ENCODE measurements at places on chromosomes 13 and 19.

DNA sequence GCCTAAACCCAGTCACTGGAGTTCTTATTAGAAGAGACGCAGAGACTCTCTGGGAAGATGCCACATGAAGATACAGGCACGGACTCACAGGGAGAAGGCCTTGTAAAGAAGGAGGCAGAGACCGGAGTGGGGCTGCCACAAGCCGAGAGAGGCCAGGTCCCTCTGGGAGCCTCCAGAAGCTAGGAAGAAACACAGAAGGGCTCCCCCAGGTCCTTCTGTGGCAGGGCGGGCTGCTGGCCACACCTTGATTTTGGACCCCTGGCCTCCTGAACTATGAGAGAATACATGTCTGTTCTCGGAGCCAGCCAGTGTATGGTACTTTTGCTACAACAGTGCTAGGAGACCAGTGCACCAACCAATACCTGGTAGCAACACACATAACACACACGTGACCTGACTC is 140.1 kb upstream of the SPACA7 start:
- no peaks in the 10 kb centered on the region for H3K27me3 ChIP-seq
- no peak overlapping the region for H3K4me3 ChIP-seq
- peak; percentile 12 for DNase-seq
- H3K27ac ChIP-seq: no peak overlapping the region

DNA sequence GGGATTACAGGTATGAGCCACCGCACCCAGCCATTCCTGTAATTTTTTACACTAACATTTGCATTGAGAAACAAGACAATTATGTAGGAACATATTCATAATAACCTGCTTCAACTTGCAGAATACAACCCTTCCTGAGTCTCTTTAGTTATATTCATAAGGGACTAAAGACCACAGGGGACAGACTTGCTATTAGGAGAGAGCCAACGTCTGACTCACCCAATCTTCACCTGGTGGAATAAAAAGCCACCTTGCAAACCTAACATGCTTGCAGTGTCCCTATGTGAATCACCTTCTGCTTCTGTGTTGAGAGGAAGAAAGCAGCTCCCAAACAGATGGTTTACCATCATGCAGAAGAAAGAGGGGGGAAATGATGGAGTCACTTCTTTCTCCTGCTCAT is 456.1 kb downstream of the PCDH9 start:
- H3K4me1 ChIP-seq: no peaks in the 10 kb centered on the region
- H3K4me3 ChIP-seq: no peak overlapping the region
- no peaks in the 10 kb centered on the region for H3K36me3 ChIP-seq

GRCh38 chr13:45940061-45940460 is 88.5 kb upstream of the SIAH3 start:
- DNase-seq: no peak
- H3K36me3 ChIP-seq: no peaks in the 10 kb centered on the region
- no peak overlapping the region for H3K27ac ChIP-seq
- H3K27me3 ChIP-seq: no peaks in the 10 kb centered on the region
- no peak overlapping the region for H3K4me3 ChIP-seq

- peaks cover 13% of the 10 kb centered on the region for H3K4me1 ChIP-seq
- peak; percentile 69 for DNase-seq
- H3K27me3 ChIP-seq: no peaks in the 10 kb centered on the region
- peak overlapping the region; percentile 60 for H3K27ac ChIP-seq
- peak overlapping the region; percentile 79 for H3K4me3 ChIP-seq
These were observed 1.2 kb downstream of the INAFM1 start for GRCh38 chr19:47275791-47276461.

GRCh38 chr19:42113641-42114348 is 18.5 kb downstream of the POU2F2 start:
- no peaks in the 10 kb centered on the region for H3K36me3 ChIP-seq
- no peak overlapping the region for H3K4me3 ChIP-seq
- H3K4me1 ChIP-seq: no peaks in the 10 kb centered on the region
- no peak overlapping the region for H3K27ac ChIP-seq
- no peaks in the 10 kb centered on the region for H3K27me3 ChIP-seq
- DNase-seq: no peak

DNA sequence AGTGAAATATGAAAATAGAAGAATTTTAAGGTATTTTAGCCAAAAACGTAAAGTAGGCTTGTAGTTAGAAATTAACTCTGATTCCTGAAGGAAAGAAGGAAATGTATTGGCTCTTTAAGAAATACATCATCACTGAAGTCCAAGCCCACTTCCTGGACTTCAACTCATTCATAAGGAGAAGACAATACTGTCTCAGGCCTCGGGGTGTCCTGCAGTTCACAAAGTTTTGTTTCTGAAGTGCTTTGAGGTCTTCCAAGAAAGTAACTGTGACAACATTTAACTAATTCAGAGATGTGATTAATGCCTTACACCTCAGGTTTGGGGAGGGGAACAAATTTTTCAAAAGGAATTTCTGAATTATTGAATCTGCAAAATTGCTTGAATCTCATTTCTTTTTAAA is 65.8 kb upstream of the STARD13 start:
- DNase-seq: no peak
- H3K27me3 ChIP-seq: no peaks in the 10 kb centered on the region
- no peak overlapping the region for H3K27ac ChIP-seq
- no peaks in the 10 kb centered on the region for H3K36me3 ChIP-seq

DNA sequence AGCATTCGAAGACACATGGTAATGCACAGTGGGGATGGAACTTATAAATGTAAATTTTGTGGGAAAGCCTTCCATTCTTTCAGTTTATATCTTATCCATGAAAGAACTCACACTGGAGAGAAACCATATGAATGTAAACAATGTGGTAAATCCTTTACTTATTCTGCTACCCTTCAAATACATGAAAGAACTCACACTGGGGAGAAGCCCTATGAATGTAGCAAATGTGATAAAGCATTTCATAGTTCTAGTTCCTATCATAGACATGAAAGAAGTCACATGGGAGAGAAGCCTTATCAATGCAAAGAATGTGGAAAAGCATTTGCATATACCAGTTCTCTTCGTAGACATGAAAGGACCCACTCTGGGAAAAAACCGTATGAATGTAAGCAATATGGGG is 16.2 kb upstream of the ZNF763 start:
- H3K27ac ChIP-seq: no peak overlapping the region
- no peaks in the 10 kb centered on the region for H3K27me3 ChIP-seq
- peaks cover 30% of the 10 kb centered on the region for H3K36me3 ChIP-seq
- H3K4me1 ChIP-seq: no peaks in the 10 kb centered on the region
- DNase-seq: no peak

DNA sequence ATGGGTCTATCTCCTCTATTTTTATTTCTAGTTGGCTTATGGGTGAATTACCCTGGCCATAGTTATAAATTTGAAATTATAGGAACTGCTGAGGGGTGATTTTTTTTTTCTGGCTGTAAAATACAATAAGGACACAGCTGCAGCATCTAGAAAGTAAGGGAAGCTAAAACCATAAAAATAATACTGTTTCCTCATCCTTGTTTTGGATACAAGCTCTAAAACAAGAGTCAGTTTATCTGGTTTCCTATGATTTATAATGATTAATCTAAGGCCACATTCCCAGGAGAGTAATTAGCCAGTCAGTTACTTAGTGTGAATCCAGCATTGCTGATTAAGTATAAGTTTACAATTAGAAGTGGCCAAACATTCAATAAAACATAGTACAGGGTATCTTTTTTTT is 219.1 kb upstream of the NBEA start:
- H3K36me3 ChIP-seq: no peaks in the 10 kb centered on the region
- H3K27ac ChIP-seq: no peak overlapping the region
- H3K4me1 ChIP-seq: no peaks in the 10 kb centered on the region
- H3K27me3 ChIP-seq: no peaks in the 10 kb centered on the region
- DNase-seq: no peak

DNA sequence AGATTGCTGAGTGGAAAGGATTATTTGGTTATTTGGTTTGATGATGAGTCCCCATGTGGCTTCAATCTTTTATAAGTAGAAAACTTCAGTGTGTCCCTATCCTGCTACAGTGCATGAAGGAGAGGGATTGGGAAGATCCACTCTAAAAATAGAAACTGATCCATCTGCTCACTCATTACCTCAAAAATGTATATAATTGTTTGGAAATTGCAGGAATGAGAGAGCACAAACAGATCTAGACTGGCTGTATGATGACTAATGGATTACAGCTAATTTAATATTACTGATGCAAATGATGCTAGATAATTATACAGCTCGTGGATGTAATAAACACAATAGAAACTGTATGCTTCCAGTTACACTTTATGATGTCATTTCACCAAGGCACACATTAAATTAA is 625.3 kb upstream of the PRR20A start:
- DNase-seq: no peak
- no peaks in the 10 kb centered on the region for H3K27me3 ChIP-seq
- H3K27ac ChIP-seq: no peak overlapping the region
- H3K4me3 ChIP-seq: no peak overlapping the region
- H3K4me1 ChIP-seq: no peaks in the 10 kb centered on the region

- H3K36me3 ChIP-seq: peaks cover 18% of the 10 kb centered on the region
- H3K4me3 ChIP-seq: peak overlapping the region; percentile 97
- peak overlapping the region; percentile 100 for H3K27ac ChIP-seq
- H3K4me1 ChIP-seq: peaks cover 40% of the 10 kb centered on the region
- no peak for DNase-seq
These were observed 540 bp upstream of the ZFP36 start for GRCh38 chr19:39405958-39406655.

DNA sequence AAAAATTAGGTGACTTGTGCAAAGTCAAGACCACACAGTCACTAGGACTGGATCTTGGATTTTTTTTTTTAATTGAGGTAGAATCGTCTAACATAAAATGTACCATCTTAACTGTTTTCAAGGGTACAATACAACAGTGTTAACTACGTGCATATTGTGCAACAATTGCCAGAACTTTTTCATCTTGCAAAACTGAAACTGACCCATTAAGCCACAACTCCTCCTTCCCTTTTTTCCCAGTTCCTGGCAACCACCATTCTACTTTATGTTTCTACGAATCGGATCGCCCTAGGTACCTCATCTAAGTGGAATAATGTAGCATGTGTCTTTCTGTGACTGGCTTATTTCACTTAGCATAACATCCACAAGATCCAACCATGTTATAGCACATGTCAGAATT is 37.5 kb upstream of the POMP start:
- H3K27me3 ChIP-seq: no peaks in the 10 kb centered on the region
- H3K27ac ChIP-seq: no peak overlapping the region
- DNase-seq: no peak
- H3K4me1 ChIP-seq: peaks cover 8% of the 10 kb centered on the region
- no peak overlapping the region for H3K4me3 ChIP-seq

- peaks cover 45% of the 10 kb centered on the region for H3K36me3 ChIP-seq
- H3K27me3 ChIP-seq: no peaks in the 10 kb centered on the region
- H3K27ac ChIP-seq: peak overlapping the region; percentile 88
- peaks cover 11% of the 10 kb centered on the region for H3K4me1 ChIP-seq
These were observed 928 bp upstream of the PNPLA6 start for GRCh38 chr19:7534531-7535046.

GRCh38 chr13:79413521-79413920 is 7.5 kb upstream of the RBM26 start:
- DNase-seq: no peak
- no peak overlapping the region for H3K27ac ChIP-seq
- no peaks in the 10 kb centered on the region for H3K4me1 ChIP-seq
- no peaks in the 10 kb centered on the region for H3K27me3 ChIP-seq
- no peak overlapping the region for H3K4me3 ChIP-seq

DNA sequence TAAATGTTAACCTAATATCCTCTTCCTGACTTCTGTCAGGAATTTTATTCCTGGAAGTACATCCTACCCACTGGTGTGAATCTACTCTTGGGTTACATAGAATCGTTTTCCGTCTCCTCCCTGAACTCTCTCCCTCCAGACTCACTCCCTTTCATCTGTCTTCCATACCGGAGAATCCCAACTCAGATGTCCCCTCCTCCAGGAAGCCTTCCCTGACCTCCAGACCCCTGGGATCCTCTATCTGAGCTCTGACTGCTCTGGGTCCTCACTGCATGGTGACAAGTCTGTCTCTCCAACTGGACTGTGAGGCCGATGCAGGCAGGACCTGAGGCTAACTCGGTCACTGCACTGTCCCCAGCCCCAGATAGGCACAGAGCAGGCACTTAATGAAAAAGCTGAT is 24.6 kb downstream of the OPA3 start:
- no peaks in the 10 kb centered on the region for H3K36me3 ChIP-seq
- no peak overlapping the region for H3K4me3 ChIP-seq
- no peaks in the 10 kb centered on the region for H3K27me3 ChIP-seq
- no peak for DNase-seq
- H3K27ac ChIP-seq: no peak overlapping the region

DNA sequence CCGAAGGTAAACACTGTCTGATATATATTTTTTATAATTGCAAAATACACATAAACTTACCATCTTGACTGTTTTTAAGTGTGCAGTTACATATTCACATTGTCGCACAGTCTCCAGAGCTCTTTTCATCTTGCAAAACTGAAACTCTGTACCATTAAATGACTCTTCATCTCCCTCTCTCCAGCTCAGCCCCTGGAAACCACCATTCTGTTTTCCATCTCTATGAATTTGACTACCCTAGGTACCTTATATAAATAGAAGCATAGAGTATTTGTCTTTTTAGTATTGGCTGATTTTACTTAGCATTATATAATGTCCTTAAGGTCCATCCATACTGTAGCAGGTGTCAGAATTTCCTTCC is 45.8 kb downstream of the LRCH1 start:
- H3K36me3 ChIP-seq: no peaks in the 10 kb centered on the region
- DNase-seq: no peak
- no peaks in the 10 kb centered on the region for H3K27me3 ChIP-seq
- H3K4me3 ChIP-seq: no peak overlapping the region

- no peaks in the 10 kb centered on the region for H3K4me1 ChIP-seq
- H3K36me3 ChIP-seq: no peaks in the 10 kb centered on the region
- no peak overlapping the region for H3K27ac ChIP-seq
These were observed 720.7 kb downstream of the DIAPH3 start for GRCh38 chr13:59442944-59443486.

DNA sequence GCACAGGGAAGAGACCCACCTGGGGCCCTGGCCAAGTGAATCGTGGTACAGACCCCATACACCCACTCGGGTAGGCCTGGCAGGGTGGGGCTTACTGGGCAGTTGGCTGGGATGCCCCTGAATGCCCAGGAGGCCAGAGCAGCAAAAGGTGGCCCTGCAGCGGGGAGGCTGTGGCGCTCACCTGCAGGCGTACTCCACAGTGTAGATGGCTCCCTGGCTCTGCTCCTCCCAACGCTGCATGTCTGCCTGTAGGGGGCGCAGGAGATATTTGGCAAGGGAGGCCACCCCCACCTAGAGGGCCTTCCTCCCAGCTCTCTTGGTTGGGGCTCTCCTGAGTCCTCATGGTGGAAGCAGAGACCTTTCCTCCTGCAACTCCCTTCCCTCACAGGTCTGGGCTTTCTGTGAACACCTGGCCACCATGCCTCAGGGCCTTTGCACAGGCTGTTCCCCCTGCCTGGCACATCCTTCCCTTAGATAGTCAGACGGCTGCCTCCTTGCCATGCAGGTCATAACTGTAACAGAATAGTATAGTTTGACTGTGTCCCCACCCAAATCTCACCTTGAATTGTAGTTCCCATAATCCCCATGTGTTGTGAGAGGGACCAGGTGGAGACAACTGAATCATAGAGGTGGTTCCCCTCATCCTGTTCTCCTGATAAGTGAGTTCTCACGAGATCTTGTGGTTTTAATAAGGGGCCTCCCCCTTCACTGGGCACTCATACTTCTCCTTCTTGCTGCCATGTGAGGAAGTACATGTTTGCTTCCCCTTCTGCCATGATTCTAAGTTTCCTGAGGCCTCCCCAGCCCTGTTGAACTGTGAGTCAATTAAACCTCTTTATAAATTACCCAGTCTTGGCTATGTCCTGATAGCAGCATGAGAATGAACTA is 5.9 kb downstream of the BORCS8 start:
- no peak overlapping the region for H3K27ac ChIP-seq
- peaks cover 22% of the 10 kb centered on the region for H3K4me1 ChIP-seq
- peaks cover 29% of the 10 kb centered on the region for H3K36me3 ChIP-seq
- no peaks in the 10 kb centered on the region for H3K27me3 ChIP-seq
- H3K4me3 ChIP-seq: no peak overlapping the region

GRCh38 chr19:1880611-1881392 is 4.5 kb downstream of the ABHD17A start:
- H3K27ac ChIP-seq: peak overlapping the region; percentile 70
- DNase-seq: no peak
- H3K4me1 ChIP-seq: peaks cover 42% of the 10 kb centered on the region
- peak overlapping the region; percentile 25 for H3K4me3 ChIP-seq

Measured in upper lobe of right lung (tissue), 1 donor.